ENCODE measurements at places on chromosomes 1 and 21.
A peak's percentile ranks its signal among the peaks of the same experiment; 100 is the strongest.

- DNase-seq: no peak
Observed at GRCh38 chr1:46815133-46815532, 16.3 kb downstream of the CYP4B1 start.

- no peak for DNase-seq
Observed at GRCh38 chr1:184020855-184021254, 16.7 kb downstream of the COLGALT2 start.

- DNase-seq: peak; percentile 97
Observed at GRCh38 chr1:59296358-59297256, at the start of gene FGGY. TSS of gene FGGY (plus strand) at chr1:59297094. CDS start at chr1:59321550, 24,456 bp downstream.

GRCh38 chr1:179323436-179323835, 29.8 kb downstream of the SOAT1 start:
- no peak for DNase-seq

GRCh38 chr21:17542371-17543011, 29.6 kb downstream of the CXADR start:
- no peak for DNase-seq

DNA sequence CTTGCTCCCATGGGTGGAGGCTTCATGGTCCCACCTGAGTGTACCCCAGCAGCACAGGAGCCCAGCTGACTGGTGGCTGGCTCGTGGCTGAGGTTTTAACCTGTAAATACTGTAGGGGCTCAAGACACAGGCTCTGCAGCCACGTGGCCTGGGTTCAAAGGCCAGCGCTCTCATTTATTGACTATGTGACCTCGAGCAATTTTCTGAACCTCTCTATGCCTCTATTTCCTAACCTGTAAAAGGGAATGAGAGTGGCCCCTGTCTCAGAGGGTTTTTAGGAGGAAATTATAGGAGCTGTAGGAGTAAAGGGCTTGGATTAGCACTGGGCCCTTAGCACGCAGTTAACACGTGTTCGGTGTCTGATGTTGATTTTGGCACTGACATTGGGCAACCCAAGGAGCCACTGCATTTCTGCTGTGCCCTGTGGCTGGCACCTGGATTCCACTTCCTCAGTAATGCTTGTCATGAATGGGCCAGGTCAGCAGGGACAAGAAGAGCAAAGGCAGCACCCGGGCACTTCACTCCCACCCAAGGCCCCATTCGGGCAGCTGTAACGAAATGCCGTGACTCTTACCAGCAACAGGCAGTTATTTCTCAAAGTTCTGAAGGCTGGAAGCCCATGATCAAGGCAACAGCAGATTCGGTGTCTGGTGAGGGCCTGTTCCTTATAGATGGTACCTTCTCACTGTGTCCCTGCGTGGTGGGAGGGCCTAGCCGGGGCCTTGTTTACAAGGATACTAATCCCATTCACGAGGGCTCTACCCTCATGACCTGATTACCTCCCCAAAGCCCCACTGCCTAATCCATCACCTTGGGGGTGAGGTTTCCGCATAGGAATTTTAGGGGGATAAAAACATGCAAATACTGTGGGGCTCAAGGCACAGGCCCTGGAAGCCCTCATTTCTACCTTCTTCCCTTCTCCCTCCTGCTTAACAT, 25.2 kb downstream of the ARHGEF10L start:
- DNase-seq: no peak

GRCh38 chr21:14620152-14620551, 74.0 kb upstream of the SAMSN1 start:
- no peak for DNase-seq

GRCh38 chr1:156486421-156487344, 13.9 kb downstream of the MEF2D start:
- no peak for DNase-seq

- DNase-seq: no peak
Observed at GRCh38 chr21:33205476-33205875, 24.3 kb upstream of the IFNAR2 start.

DNA sequence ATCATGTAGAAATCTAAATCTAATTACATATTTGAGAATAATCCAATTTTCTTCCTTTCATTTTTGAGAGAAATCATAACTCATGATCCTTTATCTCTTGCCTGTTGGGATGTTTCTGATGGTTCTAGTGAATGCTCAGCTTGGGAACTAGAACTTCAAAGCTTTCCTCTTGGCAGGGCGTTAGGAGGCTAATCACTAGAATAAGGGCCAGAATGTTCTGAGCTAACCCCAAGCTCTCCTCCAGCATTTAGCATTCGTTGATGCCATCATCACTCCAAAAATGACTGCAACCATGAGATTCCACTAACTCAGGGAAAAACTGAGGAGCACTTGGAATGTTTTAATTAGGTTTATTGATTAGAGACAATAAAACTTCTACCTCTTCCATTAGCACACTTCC, 93.9 kb upstream of the DPT start:
- no peak for DNase-seq

DNA sequence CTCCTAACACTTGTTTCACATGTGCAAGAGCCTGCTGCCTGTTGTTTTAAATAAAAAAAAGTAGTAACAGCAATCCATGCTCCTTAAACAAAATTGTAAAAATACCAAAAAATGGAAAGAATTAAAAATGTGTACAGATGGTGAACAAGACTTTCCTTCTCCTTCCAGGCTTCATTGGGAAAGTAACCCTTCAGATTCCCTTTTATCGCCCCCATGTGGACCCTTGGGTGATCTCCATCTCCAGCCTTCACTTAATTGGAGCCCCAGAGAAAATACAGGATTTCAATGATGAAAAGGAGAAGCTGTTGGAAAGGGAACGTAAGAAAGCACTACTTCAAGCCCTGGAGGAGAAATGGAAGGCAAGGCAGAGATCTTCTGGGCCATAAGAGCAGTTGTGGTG, 14.2 kb downstream of the VPS13D start:
- DNase-seq: no peak

GRCh38 chr21:44083631-44084291, 23.4 kb upstream of the PWP2 start:
- no peak for DNase-seq

GRCh38 chr1:222275729-222276465, 272.0 kb downstream of the HHIPL2 start:
- DNase-seq: no peak

- DNase-seq: no peak
Observed at GRCh38 chr1:185860311-185860710, 126.1 kb downstream of the HMCN1 start.

- DNase-seq: no peak
Observed at GRCh38 chr1:214469290-214469689, 82.1 kb downstream of the PTPN14 start.

DNA sequence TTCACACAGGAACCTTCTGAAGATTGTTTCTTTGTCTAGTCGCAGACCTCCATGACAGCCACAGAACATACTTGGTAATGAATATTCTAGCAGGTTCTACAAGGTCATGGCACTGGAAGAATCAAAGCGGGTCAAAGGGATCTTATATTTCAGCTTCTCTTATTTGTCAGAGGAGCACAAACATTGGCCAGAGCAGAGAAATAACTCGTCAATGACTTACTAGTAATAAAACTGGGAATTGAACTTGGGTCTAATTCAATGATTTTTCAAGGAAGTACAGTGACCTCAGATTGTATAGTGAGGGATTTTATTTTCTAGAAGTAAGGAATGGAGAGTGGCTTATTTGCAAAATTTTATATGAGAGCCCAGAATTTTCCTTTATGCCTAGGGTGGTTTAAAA, 290.8 kb upstream of the PLXNA2 start:
- no peak for DNase-seq

GRCh38 chr1:35164893-35165292, 28.1 kb downstream of the SFPQ start:
- DNase-seq: no peak

GRCh38 chr1:93577536-93578432, 103.9 kb downstream of the BCAR3 start:
- DNase-seq: no peak

GRCh38 chr1:10387677-10388386, 11.0 kb upstream of the PGD start:
- DNase-seq: no peak

GRCh38 chr1:248696261-248696660, 6.3 kb downstream of the OR14I1 start:
- DNase-seq: no peak

DNA sequence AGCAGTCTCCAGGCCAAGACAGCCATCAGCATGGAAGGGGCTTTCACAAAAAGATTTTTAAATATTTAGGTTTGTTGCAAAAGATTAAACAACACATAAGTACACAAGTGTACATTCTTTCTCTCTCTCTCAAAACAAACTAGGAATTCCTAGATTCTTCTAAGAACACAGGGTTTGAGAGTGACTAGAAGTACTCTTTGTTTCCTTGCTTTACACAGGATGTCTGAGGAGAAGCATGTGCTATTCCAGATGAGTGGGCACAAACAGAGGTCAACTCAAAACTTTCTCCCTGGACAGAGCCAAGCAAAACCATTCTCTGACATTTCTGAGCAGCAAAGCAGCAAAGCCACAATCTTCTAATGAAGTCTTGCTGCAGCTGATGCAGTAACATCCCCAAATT, 210.6 kb upstream of the HOOK1 start:
- DNase-seq: no peak

DNA sequence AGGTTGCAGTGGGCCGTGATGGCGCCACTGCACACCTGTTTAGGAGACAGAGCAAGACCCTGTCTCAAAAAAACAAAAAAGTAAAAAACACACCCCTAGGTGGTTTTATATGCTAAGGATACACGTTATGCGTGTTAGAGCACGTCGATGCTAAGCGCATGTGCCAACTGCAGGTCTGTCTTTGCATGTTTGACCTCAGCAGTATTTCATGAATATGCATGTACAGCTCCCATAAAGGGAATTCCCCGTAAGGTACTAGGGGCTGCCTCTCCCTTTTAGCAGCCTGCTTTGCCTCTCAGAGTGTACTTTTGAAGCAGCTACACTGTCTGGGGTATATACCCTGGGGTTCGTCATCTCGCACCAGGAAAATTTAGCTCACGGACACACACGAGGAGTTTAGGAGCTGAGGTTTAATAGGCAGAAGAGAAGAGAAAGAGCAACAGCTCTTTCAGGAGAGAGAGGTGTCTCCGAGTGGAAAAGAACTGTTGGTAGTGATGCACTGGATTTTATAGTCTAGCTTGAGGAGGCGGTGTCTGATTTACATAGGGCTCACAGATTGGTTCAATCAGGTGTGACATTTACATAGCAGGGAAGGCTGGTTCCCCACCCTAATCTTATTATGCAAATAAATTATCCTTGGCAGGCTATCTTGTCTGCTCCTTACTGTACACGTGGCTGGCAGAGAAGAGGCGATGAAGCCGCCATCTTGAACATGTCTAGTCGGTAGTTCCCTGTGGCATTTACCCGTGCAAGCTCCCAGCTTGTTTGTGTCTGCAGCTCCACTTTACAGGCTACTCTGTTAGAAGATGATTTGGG, 4.2 kb upstream of the OTUD3 start:
- DNase-seq: peak; percentile 37

Measured in NCI-H510A (cell line).